CD4-positive, alpha-beta T cell treated with Interleukin-1 beta for 1 hour (primary cell): ENCODE measurements at places on chromosomes 6 and 20.

DNA sequence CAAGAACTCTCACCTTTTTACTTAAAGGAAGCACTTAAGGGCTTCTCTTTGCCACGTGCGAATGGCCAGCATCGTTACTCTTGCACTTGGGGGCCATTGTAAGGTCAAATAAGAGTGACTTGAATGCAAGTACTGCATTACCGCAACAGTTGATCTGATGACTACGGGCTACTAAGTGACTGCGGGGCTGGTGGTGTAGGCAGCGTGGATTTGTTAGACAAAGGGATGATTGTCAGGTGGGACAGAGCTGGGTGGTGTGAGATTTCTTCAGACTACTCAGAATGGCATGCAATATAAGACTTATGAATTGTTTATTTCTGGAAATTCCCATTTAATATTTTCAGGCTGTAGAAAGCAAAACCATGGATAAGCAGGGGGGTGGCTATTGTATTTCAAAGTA lies 199.7 kb upstream of the UST start:
- no peak for DNase-seq

DNA sequence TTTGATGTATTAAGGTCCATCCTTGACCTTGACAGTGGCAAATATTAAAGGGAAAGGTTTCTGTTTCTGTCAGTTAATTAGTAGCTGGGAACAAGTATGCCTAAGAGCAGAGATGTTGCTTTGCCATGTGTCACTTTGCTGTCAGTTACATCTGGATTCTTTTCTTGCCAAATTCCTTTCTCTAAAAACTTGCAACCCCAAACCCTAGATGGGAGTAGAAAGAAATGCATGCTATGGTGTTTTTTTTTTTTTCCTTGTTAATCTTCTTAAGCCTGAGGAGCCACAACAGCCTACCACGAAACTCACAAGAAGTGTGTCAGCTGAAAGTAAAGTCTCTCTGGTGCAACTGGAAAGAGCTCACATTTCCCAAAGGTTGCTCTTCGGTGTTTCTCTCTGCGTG lies 18.0 kb upstream of the CLDN20 start:
- DNase-seq: no peak

GRCh38 chr6:34520645-34521462 lies 35.3 kb downstream of the SPDEF start:
- DNase-seq: no peak

DNA sequence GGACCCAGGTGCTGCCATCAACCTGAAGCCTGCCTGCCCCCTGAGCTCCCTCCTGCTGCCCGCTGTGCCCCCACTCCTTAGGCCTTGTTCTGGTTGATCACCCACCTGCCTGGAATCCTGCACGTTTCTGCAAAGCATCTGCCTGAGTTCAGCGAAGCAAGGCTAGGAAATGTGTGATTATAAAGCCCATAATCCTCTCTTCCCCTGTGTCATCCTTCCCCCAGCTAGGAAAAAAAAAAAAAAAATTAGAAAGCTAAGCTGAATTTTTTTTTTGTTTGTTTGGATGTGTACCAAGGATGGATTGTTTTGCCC lies 93.2 kb downstream of the FOXA2 start:
- no peak for DNase-seq

- no peak for DNase-seq
These were observed 379.4 kb downstream of the TAF4 start for GRCh38 chr20:61686051-61686936.

GRCh38 chr6:105748737-105749161 lies 337.4 kb upstream of the PRDM1 start:
- no peak for DNase-seq

DNA sequence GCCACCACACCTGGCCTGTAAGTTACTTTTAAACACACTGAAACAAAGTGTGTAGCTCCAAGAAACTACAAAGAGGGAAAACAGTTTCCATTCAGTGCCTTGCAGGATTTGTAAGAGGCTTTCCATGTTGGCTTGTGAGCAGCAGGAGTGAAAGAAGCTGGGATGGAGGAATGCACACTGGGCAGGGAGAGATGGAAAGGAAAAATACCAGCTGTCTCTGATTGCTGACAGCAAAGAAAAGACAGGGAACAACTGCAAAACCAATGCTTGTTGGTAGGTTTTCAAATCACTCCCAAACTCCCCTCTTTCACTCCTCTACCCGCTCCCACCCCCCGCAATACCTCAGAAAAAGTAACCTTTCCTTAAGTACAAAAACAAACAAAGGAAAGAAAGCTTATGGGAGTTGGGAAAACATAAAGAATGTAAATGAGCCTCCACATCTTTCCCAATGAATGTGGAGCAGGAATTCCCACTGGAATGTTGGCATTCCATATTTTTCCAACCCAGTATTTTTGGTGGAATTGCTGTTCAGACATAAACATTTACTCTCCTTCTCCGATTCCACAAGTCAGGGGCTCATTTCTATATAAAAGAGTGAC lies 166.1 kb downstream of the THBS2 start:
- DNase-seq: no peak

DNA sequence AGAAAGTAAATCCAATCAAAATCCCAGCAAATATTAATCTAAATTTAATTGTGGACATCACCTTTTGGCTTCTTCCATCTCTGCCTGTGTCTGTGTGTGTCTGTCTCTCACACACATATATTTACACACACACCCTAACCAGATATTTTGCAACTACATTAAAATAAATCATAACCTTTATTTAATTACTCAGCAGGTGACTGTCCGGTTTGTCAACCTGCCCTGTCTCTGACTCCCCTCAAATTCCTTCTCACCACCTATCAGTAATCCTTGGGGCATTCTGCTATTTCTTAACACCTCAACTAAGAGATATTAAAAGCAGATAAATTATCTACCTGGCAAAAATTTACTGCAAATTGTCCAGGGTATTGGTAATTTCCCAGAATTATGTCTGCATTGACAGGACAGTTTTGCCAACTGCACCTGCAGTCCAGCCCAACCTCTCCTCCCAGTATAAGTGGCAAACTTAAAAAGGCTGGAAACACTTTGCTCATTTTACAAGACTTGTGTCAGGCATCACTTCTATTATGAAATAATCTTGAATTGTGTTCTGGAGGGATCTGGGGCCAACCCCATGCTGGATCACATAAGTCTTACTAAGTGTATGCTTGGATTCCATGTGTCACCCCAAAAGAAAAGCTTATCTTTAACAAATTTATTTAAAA lies 216.1 kb downstream of the GMDS start:
- no peak for DNase-seq

GRCh38 chr20:6921717-6922386 lies 154.4 kb downstream of the BMP2 start:
- no peak for DNase-seq

- no peak for DNase-seq
These were observed 171.6 kb downstream of the ARID1B start for GRCh38 chr6:156948807-156949206.

GRCh38 chr6:75402296-75402695 lies 91.3 kb downstream of the FILIP1 start:
- no peak for DNase-seq

GRCh38 chr6:89782222-89782621 lies 37.4 kb downstream of the MDN1 start:
- DNase-seq: no peak

DNA sequence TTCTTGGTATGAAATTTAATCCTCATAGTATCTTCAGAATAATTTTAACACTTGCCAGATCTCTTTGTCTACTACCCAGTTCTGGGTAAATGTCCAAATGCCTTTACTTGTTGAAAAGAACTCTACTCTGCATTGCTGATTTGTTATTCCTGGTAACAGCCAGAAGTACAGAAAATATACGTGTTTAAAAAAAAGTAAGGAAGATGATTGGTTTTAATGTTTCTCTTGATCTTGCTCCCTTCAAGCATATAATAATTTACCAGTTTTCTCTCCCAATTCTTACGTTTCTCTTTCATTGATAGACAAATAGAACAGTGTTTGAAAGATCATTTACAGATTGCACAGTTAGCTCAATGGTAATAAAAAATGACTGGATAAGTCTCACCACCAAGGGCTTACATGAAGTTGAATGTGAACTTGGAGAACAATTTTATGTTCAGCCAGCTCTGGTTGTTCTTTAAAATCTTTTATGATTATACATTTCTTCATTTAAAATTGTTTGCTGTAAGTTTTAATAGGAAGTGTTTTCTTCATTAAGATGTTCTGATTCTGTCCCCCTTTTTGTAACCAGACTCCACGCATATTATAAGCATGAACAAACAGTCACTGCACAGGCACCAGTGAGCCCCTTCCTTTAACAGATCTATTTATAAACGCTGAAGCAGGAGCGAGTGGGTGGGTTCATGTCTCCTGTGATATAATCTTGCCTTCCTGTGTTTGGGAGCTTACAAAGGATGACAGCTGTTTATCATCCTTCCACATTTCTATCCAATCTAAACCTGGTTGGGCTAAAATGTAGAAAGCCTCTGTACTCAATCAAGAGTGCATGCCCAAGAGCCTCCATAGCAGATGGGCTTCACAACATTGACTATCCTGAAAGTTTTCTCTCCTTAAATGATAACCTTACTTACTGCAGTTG lies 299.5 kb downstream of the PRL start:
- no peak for DNase-seq

DNA sequence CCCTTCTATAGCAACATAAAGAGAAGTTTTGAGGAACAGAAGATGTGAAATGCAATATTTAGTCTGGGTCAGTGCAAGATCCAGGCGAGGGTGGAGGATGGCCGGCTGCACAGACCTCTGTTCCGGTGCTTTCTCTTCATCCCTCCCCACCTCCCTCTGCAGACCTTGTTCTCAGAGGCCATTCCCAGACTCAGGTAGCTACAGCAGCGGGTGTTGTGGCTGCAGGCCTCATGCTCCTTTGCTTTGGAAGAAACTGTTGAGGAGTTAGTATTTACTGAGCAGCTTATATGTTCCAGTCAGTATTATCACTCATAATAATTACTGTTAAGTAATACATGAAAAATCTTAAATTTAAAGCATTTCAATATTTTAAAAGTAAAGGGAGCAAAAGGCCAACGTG lies 1.7 kb downstream of the BTN3A3 start:
- no peak for DNase-seq

DNA sequence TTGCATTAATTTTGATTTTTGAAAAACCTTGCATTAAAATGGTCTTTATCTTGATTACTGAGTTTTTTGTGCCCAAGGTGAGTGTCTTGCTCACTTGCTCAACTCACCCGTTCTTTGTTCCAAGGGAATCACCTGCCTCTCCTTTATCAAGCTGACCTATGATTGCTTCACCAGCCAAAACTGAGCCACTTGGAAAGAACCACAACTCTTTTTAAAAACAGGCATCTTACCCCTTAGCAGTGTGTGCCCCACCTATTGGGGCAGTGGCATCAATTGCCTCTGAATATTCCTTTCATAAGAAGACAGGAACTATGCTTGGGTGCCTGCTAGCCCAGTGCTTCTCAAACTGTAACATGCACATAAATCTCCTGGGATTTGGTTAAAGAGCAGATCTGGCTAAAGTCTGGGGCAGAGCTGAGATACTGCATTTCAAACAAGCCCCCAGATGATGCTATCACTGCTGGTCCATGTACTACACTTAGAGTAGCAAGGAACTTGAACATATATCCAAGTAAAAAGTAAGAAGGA lies 3.3 kb upstream of the STK38 start:
- DNase-seq: no peak

GRCh38 chr6:128240024-128240428 lies 280.4 kb downstream of the PTPRK start:
- no peak for DNase-seq

DNA sequence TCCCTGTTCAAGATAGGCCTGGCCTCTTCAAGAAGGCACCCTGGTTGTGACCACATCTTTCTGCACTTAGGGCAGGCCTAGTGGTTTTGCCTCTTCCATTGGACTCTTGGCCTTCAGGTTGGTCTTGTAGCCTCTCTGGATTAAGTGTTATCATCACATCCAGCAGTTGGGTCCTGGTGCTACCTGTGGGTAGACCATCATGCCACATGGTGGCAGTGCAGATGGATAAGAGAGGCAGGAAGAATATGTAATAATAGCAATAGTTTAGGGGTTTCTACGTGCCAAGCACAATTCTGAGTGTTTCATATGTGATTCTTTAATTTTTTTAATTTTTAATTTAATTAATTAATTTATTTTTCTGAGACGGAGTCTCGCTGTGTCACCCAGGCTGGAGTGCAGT lies 28.5 kb upstream of the SNRPB2 start:
- DNase-seq: no peak

DNA sequence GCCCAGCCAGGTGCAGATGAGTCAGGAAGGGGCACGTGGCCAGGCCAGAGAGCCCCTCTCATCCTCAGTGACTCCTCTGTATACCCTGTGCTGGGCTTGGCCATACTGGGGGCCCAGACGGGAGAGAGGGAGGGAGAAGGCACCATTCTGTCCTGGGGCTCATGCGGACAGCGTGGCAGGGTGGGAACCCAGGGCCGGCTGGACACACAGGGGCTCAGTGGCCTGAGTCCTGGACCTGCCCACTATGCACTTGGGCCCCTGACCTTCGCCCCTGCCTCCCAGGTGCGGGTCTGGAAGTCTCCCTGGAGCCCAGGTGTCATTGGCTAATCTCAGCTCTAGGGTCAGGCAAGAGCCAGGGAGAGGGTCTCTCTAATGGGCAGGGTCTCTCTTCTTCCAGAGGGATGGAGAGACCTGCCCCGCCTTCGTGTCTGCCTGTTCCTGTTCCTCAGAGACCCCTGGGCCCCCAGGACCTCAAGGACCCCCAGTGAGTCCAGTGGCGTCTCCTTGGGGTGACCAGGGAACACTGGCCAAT lies 27.7 kb downstream of the COL20A1 start:
- DNase-seq: no peak

DNA sequence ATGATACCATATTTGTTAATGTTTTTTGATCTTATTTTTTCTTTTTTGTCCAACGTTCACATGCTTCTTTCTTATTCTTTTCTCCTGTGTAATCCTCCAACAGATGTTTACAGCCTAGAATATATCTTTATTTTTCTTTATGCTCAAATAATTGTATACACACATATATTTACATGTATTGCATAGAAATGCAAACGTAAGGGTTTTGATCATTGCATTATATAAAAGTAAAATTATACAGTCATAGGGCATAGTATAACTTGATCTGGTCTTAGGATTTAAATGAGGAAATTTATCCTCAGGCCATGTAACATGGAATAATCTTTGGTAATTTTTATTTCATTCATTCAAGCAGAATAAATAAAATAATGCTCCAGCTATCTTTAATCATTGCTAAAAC lies 84.9 kb upstream of the EEF1E1 start:
- DNase-seq: no peak

DNA sequence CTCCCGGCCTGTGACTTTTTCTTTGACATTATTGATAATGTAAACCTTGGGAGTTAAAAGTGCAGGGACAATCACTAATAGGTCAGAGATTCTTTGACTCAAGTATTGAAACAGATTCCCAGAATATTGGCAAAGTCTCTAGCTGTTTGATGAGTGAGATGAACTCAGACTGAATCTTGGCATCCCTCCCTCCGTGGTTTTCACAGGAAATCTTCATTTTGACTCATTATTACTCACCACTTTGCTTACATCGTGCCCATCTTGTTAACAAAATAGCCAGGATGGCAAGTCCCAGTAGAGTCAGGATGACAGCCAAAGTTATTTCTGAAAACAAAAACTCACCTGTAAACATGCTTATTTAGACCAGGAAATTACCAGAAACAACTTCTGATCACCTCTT lies 2.0 kb downstream of the TSBP1 start:
- DNase-seq: no peak
